NCI-H2107 (cell line): ENCODE measurements at places on chromosomes 11 and 22.

DNA sequence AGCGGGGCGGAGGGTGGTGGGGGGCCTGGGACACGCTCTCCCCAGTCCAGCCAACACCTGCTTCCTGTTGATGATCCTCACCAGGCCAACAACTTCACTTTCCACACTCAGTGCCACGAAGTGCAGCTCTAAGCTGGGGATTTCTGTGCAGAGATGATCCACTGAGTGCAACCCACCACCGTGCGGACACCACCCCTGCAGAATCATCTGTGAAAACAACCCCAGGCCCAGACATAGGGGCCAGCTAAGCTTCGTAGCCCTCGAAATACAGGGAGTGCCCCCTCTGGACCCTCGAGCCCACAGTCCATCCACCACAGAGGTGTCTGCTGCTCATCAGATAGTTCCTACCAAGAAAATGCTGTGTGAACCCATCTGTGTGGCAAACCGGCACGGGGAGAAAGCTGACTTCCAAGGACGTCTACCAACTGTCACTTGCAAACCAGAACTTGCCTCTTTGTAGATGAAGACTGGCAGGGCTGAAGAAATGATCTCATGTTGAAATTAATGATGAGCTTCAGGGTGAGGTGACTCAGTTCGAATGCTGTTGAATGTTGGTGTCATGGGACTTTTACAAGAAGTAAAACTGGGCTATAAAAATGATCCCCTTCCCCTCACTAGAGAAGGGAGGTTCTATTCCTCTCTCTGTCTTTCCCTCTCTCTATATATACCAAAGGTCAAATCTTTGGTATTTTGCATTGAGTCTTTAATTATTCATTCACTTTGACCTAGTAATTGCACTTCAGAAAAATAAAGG lies 73.4 kb downstream of the MYEOV start:
- DNase-seq: no peak

DNA sequence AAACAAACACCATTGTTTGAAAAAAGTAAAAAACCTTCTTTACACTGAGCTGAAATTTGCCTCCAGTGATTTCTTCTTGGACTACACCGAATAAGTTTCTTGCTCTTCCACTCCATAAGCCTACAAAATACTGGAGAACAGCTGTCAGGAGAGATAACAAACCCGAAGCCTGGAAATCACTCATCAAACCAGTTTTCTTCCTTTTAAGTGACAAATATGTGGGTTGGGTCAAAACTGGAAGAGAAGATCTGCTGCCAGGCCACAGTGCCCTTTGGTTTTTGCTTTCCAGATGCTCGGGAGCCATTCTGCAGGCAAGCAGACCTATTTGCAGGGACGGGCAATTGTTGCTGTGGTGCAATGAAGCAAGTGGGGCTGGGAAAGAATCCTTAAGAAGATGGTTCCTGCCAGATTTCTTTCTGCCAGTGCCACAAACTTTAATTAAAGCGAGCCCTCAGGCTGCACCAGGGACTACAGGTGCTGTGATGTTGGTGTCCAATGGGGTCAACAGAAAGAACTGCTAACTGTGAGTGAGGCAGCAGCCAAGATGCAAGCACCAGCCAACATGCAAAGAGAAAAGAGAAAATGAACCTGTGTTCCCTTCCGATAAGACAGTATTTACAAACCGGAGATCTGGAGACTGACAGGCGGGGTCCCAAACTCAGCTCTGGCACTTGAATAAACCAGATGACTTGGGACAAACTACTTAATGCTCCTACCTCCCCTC lies 44.8 kb upstream of the SMCO4 start:
- no peak for DNase-seq

- no peak for DNase-seq
These were observed 412.9 kb downstream of the TBC1D22A start for GRCh38 chr22:47175151-47176025.

DNA sequence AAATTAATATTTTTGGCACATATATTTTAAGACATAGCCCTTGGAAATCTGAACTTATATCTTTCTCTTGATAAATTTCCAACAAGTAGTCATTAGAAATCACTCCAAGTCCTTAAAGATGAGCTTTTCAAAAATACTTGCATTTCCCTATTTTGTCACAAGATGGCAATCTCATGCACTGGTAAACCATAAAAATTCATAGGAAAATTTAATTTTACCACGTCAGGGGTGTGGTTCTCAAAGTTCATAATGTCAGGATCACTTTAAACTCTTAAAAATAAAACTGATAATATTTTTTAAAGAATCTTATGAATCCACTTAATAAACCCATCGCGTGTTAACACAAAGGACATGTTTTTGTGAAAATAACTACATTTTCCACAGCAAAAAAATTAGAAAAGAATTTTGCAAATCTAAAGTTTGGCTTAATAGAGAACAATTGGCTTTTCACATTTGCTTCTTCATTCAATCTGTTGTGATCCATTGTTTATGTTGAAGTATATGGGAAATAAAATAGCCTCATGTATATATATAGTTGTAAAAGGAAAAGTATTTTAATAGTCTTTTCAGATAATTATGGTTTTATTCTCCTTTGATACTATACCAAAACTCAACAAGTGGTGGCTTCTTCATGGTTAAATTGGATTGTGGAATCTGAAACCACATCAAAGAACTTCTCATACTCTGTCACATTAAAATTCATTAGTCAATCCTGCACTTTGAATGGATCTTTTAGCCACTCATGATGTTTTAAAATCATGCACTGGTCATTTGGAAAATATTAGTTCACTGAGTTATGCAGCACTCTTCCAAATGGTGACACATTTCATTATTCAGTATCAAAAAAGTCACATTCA lies 169.1 kb downstream of the CADM1 start:
- DNase-seq: no peak

GRCh38 chr11:122025757-122026156 lies 90.3 kb downstream of the BLID start:
- DNase-seq: no peak

- DNase-seq: no peak
These were observed 324.3 kb upstream of the SORL1-AS1 start for GRCh38 chr11:121777056-121777455.

DNA sequence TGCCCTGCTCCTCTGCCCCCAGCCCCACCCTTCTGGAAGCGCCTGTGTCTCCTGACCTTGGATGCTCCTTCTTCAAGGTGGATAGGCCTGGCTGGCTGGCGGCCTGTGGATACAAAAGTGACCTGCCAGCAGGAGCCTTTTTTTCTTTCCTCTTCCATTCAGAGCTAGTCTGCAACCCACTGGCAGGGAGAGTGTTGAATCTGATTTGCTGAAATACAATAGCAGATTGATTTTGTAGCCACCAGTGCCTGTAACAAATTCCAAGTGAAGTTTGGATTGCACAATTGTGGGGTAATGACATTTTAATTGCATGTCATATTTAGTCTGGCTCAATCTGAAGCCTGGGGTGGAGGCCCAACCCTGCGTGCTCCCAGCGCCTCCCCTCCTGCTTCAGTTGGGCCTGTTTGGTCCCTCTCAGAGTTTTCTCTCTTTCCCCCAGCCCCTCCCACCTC lies 97.2 kb downstream of the GRIK4 start:
- no peak for DNase-seq

DNA sequence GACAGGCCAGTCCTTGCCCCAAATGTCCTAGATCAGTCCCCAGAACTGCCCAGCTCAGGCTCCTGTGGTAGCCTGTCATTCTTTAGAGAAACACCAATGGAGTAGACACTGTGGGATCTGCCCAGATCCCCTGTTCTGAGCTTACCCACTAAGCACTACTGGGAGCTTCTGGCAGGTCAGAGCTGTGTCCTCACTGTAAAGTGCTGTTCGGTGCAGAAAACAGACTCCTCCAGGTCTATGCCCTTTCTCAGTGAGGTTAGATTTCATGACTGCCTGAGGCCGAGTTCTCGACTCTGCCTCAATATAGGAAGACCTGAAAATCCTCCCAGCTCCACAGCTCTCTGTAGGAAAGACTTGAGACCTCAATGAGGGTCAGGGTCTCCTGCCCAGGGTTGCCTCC lies 67.5 kb upstream of the IGLL5 start:
- DNase-seq: no peak

GRCh38 chr11:60810569-60810968 lies 25.4 kb downstream of the MS4A10 start:
- no peak for DNase-seq

DNA sequence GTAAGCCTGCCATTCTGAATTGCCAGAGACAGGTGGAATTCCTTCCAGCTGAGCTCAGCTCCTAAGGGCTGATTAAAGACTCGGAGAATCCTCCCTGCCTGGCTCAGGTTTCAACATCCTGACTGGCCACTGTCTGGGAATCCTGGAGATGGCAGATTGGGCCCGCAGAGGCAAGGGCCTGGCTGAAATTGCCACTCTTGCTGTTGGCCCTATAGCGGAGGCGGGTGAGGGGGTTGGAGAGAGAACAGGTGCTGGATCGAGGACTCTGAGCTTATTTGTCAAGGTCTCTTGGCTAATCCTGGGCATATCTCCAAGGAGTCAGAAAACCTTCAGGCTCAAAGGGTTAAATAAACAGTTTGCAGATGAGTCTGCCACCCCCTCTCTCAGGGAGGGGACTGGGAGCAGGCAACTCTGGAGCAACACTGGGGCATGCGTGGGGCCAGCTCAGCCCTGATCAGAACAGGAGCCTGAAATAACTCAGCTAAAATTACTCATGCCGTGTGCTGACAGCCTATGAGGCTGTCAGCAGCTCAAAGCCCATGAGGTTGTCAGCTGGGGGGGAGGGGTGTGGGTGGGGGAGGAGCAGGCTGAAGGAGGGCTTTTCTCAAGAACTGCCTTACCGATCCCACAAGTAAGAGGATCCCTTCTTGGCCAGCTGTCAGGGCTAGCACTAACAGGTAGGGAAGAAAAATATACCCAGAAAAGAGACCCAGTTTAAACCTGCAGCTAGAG lies 14.7 kb upstream of the MFRP start:
- DNase-seq: peak; percentile 74

GRCh38 chr22:30277547-30278344 lies 11.1 kb upstream of the OSM start:
- no peak for DNase-seq

- no peak for DNase-seq
These were observed 772 bp downstream of the TBC1D10C start for GRCh38 chr11:67404515-67405195.

DNA sequence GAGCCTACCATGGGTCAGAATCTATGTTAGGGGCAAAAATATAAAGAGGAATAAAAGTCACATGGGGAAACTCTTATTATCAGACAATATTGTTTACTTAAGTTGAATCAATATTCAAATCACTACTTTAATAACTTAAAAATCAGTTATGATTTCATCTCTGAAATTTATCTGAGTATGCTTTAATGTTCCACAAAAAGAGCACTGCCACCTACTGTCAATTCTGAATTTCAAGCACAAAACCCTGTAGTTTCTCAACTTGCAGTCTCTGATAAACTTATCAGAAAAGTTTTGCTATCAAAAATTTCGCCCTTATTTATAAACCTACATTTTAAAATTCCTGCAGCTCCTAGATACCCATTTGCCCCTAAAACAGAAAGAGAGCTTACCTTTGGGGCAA lies 47.3 kb downstream of the RDX start:
- no peak for DNase-seq

DNA sequence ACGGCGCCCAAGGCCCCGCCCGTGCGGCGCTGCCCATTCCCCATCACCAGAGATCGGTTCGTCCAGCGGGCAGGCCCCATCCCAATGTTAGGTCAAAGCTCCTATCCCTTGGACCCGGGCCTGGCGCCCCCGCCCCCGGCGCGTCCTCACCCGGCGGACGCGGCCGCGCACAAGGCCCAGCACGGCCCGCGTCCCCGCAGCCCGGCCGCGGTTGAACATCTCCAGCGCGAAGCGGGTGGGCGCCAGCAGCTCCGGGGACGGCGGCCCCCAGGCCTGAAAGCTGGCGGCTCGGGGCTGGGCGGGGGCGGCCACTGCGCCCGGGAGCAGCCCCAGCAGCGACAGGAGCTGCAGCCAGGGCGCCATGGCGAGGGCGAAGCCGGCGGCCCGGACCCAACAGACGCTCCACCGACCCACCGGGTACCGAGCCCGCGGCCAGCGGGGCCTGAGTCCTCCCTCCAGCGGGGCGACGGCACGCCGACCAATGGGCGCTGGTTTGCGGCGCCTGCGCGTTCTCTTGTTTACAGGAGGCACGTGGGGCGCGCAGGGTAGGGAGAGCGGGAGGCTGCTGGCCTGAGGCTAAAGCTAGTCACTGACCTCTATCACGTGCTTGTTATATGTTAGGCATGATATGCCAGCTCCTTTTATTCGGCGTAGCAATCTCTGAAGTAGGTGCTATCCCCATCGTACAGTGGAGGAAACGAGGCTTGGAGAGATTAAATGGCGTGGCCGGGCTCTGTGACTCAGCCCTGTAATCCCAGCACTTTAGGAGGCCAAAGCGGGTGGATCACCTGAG lies at the start of gene CTSF:
TSS of gene CTSF (minus strand) at position 483 of the 793 bp plus-strand sequence. CDS start at position 363, 120 bp downstream.
- DNase-seq: peak; percentile 56

- DNase-seq: no peak
These were observed 44.8 kb downstream of the SLN start for GRCh38 chr11:107666911-107667613.

- no peak for DNase-seq
These were observed 5.7 kb downstream of the CD6 start for GRCh38 chr11:60977224-60977623.

DNA sequence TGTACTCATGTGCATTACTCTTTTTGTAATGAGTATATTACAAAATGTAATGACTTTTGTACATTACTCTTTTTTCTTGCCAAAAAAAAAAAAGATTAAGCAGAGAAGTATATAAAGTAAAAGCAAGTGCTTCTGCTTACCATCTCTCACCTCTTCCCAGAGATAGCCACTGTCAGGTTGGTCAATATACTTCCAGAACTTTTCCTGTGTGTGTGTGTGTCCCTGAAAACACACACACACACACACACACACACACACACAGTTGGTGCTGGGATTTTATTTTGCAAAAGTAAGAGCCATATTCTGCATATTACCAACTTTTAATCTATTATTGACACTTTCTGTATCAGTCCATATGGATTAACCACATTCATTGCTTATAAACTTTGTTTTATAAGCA lies 2.5 kb downstream of the IGLL5 start:
- DNase-seq: no peak

- DNase-seq: no peak
These were observed 7.7 kb downstream of the KCNQ1 start for GRCh38 chr11:2452321-2453012.

DNA sequence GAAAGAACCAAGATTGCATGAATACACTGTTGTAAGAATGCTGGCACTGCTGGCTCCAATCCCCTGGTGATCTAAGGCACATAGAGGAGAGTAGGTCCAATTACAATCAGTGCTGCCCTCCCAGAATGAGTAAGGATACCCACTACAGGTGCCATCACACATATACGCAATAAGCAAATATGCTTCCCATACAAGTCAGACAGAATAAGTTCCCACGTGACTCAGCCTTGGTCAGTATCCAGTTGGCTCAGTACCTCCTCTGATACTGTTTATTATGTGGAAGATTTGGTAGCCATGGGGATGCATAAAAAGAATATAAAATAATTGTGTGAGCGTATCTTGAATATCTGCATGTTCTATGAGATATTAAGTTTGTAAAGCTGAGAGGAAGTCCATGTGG lies 8.9 kb upstream of the OR2D3 start:
- no peak for DNase-seq

DNA sequence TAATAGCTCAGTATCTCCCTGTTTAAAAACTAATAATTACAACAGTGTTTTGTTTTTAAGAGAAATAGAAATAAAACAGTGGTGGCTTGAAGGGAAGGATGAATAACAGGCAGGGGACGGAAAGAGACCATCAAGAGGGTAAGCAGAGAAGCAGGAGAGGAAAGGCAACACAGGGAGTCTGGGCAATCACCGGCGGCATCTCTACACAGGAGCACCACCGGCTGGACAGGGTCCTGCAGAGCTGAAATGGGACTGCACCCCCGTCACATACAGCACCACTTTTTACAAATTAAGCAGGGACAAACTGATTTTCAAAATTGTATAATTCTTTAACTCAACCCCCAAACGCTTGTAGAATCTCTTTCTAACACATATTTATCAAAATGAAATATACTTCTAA lies 18.4 kb downstream of the PHF21A start:
- DNase-seq: no peak
